Brain pericyte (primary cell): ENCODE measurements at places on chromosomes 1 and 21.

GRCh38 chr1:12126781-12127180, 40.0 kb upstream of the TNFRSF1B start:
- no peak for DNase-seq

- DNase-seq = peak; percentile 30
These were observed 436 bp upstream of the TTLL7 start for GRCh38 chr1:83999316-83999819.

GRCh38 chr21:41970106-41970391, 16.2 kb upstream of the C2CD2 start:
- DNase-seq = no peak

GRCh38 chr1:19643121-19643520, 990 bp upstream of the NBL1 start:
- DNase-seq = no peak

DNA sequence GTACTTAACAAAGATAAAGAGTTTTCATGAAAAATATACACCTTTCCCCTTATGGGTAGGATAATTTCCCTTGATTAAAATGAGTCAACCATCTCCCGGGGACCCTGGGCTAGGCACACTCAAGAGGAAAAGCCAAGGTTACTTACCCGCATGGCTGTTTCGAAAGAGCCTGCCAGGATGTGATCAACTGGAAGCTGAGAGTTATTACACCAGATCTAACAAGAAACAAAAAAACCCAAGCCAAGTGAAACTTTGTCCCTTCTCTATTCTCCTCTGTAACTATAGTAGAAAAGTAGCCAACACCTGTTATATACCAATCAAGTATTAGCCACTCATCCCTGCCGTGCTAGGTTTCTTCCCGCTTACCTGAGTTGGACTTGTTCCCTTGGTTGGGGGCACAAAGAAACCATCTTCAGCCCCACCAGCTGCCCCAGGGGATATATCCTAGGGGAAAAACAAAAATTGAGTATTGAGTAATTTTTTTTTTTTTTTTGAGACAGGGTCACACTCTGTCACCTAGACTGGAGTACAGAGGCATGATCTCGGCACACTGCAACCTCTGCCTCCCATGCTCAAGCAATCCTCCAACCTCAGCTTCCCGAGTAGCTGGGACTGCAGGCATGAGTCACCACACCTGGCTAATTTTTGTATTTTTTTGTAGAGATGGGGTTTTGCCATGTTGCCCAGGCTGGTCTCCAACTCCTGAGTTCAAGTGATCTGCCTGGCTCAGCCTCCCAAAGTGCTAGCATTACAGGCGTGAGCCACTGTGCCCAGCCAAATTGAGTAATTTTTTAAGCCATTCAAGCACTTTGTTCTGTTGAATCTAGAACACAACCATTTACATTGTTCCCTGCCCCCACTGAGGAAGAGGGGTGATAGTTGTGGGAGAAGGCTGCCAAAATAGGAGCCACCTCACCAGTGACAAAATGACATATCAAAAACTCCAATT, 8.4 kb upstream of the PEX19 start:
- DNase-seq = no peak

GRCh38 chr1:115077286-115077983, 11.9 kb downstream of the TSPAN2 start:
- no peak for DNase-seq

DNA sequence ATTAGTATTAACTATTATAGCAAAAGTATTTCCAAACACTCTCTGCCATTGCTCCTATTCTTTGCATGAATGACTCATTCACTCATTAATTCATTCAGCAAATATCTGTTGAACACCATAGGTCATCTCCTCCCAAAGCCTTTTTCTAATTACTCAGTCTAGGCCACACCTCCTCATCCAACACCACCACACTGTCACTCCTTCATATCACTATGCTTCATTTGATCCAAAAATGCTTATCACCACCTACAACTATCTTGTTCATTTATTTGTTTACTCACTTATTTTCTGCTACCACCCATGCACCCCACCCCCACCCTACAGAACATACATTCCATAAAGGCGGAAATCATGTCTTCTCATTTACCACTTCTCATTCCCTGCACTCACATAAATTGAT, 94.4 kb upstream of the TNFSF4 start:
- DNase-seq = no peak

DNA sequence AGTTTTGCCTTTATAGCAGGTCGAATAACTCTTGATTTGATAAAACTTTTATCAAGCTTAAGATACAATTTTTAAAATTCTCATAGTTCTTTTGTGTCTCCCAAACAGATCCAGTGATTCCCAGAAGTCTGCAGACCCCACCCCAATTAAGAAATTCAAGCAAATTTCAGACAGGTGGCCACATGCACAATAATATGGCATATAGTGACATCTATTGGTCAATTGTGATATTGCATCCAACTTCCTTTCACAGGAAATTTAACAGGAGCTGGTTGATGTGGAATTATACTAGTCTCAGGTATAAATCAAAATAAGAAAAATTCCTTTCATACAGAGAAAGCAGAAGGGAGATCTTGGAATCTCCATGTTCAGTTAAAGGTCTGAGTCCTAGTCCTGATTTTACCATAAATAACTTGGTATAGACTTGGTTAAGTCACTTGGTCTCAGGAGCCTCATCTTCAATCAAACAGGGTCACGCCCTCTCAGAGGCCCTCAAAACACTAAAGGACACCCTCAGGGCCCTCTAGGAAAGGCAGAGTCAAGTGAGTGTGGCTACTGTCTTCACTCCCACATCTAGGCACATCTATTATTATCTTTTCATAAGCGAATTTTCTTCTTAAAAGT, 24.1 kb downstream of the PIGM start:
- DNase-seq = no peak

GRCh38 chr1:7826363-7826762, 26.5 kb downstream of the UTS2 start:
- DNase-seq = no peak

DNA sequence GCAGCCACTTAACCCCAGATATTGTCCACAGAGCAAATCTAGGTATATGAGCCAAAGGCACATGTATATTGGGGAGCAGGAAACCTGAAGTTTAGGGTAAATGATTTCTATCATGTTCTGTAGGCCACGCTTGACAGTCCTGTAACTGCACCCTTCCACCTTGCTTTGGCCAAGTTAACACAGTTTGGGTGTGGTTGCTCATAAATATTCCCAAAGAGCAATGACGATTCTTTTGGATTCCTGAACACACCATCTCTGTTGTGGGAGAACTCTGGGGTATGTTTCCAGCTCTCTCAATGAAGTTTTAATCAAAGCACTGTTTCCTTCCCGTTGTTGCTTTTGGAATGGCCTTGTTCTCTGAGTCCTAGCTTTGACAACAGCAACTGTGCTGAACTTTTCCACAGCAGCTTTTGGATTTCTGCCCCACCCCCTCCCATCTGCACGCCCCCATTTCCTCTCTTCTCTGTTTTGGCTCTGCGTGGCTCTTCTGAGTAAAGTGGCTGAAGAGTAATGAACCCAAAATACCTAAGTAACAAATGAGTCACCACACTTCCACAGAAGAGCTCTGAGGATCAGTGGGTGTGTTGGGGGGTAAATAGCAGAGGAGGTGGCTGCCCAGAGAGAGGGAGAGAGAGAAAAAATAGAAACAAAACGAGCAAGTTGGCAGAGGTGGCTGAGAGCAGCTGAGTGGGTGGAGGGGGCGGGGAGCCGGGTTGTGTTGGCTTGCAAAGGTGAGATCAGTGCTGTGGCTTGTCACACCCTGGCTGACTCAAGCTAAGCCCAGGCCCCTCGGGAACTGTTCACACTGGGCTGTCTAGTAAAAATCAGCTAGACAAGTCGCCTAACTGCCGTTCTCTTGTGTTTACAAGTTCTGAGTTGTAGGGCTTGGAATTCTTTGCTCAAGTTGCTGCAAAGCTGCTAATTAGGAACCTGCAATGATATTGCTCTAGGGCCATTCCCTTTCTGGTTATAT, 26.9 kb upstream of the RAP1A start:
- no peak for DNase-seq

GRCh38 chr1:247551721-247552120, 2.8 kb downstream of the GCSAML start:
- DNase-seq = no peak
